HuH-7 (cell line): ENCODE measurements at places on chromosomes 7 and 10.

GRCh38 chr10:34134602-34135001, 680.5 kb downstream of the PARD3 start:
- DNase-seq = no peak

- peak; percentile 4 for DNase-seq
Measured at GRCh38 chr7:19754521-19755116, 18.8 kb downstream of the TMEM196 start.

DNA sequence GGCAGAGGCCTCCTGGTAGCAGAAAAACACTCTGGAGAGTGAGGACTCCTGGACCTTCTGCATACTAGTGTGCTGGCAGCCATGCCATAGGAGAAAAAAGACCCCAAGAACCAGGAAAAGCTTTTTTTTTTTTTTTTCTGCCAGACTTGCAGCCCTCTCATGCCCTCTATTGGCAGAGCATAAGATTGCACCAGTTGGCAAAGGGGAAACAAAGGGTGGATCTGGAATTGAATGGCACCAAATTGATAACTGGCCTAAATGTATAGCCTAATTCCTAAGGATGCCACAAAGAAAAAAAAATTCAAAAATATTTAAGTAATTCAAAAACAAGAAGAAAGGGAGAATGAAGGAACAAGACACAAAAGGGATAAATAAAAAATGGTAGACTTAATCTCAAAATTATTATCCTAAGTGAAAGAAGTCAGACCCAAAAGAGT, 112.5 kb upstream of the GHITM start:
- DNase-seq = peak; percentile 5

GRCh38 chr7:54689394-54690049, 69.5 kb downstream of the SEC61G start:
- DNase-seq = no peak

DNA sequence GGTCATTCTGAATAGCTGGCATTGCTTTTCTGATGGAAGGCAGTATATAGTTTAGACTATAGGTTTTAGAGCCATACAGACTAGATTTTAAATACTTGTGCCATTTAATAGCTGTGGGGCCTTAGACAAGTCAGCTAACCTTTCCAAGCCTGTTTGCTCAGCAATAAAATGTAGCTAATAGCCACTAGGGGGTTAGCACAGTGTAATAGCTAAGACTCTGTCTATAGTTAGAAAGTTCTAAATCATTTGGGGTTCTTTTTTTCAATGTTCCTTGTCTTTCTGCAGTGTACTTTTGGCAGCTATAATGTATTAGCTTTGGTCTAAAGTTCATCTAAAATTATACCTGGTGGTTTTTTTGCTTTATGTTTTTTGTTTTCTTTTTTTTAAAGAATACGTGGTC, 7.5 kb upstream of the KIFBP start:
- no peak for DNase-seq

- no peak for DNase-seq
Measured at GRCh38 chr10:24307116-24307515, 98.2 kb downstream of the KIAA1217 start.

- DNase-seq = no peak
Measured at GRCh38 chr10:123398756-123399155, 244.6 kb downstream of the BUB3 start.

- no peak for DNase-seq
Measured at GRCh38 chr7:2894118-2894940, 50.2 kb upstream of the GNA12 start.

GRCh38 chr7:113806633-113807327, 112.0 kb downstream of the PPP1R3A start:
- no peak for DNase-seq

DNA sequence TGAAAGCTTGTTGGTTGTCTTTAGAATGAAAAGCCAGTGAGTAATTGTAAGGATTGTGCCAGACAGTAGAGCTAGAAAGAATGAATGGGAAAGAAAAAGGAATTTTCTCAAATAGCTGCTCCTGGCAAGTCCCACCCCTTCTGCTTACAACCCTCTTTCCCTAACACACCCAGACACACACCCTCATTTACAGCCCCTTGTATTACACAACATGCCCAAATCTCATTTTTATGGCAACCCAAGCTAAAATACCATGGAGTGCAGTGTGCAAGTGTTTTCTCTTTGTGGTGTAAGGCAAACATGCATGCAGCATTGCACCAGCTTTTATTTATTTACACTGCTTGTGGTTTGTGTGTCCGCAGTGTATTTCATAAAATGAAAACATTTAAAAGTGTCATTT, 1.5 kb downstream of the PRKAR2B start:
- DNase-seq = peak; percentile 88

GRCh38 chr7:68224041-68224741, 1227.6 kb downstream of the TYW1 start:
- DNase-seq = no peak

GRCh38 chr10:53209944-53210611, 437.5 kb upstream of the MBL2 start:
- peak; percentile 6 for DNase-seq

DNA sequence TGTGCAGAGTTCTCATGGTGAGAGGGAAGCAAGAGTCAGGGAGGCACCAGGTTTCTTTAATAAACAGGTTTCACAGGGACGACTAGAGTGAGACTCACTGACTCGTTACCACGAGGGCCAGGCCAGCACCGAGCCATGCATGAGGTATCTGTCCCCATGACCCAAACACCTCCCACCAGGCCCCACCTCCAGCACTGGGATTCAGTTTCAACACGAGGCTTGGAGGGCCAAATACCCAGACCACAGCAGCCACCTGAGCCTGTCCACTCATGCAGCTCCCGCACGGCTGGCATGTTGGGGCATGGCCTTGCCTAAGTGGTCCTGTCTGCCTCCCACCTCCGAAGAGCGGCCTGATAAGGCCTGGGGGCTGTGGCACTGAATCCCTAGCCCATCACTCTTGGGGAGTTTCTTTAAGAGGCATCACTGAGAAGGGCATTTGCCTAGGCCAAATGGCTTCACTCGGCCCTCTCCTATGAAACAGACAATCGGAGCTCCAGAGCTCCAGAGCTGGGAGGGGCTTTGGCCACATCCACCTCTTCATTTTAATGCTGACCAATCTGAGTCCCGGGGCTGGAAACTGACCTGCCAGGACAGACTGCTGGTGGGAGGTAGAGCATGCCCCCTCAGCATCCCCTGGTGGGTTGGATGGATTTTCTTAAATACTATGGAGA, 157.8 kb downstream of the DNAJB6 start:
- DNase-seq = no peak

- no peak for DNase-seq
Measured at GRCh38 chr7:46841248-46841647, 740.7 kb downstream of the TNS3 start.

DNA sequence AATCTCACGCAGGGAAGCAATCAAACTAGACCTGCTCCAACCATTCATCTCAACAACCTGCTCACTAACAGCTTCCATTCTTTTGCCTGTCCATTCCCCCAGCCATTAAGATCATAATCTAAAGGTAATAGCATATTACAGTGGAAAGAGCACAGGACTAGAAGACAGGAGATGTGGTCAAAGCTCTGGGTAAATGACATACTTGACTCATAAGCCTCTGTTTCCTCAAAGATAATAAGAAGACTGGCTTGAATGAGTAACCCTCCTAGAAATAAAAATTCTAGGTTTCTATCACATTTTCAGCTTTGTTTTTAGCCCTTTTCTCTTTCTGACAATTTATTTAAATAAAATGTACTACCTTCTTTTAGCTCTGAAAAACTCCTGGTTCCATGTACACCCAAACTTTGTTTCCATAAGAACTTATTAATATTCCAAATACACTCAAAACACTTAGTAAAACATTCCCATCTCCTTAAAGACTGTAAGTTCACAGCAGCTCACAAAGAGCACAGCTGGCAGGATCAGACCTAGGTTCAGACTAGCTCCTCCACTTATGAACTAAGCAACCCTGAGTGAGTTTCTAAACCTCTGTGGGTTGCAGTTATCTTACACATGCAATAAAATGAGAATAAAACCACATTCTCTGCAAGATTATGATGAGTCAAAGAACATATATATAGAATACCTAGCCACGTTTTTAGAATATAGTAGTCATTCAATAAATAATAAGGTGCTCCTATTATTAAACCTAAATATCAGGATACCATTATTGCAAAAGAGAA, 11.6 kb downstream of the FAM204A start:
- DNase-seq = no peak

DNA sequence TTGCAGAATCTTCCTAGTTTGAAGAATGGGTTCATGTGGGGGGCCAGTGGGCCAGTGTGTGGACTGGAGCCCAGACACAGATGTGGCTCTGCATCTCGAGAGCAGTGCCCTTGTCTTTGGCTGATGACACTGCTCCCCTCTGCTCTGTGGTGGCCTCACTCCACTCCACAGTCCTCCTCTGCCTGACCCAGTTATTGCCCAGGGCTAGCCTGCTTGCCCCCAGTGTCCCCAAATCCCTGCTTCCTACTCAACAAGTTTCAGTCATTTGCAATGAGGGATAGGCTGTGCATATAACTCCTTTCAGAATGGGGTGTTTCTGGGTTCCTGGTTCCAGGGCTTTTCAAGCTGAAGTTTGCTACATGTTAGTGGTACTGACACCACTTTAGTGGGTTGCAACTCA, 177.5 kb downstream of the SNX10 start:
- no peak for DNase-seq

DNA sequence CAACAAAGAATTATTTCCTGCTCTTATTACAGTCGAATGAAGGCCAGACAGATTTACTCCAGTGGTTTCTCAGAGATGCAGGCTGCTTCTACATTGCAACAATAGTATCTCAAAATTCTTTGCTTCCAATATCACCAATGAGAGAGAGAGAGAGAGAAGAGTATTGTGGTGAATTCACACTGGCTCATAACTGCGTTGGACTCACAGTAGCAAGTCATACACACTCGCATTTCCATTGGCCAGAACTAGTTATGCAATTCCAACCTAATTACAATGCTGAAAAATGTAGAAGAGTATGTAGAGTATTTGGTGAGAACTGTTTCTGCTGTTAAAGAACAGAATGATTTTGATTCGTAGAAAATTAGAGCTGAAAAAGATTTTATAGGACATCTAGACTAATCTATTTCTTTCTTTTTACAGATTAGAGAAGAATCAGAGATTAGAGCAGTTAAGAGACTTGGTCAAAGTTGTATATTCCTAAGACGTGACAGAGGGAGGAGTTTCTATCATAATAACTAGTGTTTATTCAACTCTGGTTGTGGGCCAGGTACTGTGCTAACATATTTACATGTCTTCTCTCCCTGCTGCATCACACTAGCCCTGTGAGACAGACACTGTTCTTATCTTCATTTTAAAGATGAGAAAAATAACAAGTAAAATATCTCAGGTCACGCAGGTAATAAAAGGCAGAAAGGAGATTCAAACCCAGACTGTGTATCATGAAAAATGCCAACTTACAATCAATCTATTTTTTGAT, 34.6 kb upstream of the PDK4 start:
- DNase-seq = no peak
